MM.1S (cell line): ENCODE measurements at places on chromosomes 4 and X.

GRCh38 chrX:50769389-50770063 lies 44.5 kb downstream of the SHROOM4 start:
- DNase-seq: no peak

DNA sequence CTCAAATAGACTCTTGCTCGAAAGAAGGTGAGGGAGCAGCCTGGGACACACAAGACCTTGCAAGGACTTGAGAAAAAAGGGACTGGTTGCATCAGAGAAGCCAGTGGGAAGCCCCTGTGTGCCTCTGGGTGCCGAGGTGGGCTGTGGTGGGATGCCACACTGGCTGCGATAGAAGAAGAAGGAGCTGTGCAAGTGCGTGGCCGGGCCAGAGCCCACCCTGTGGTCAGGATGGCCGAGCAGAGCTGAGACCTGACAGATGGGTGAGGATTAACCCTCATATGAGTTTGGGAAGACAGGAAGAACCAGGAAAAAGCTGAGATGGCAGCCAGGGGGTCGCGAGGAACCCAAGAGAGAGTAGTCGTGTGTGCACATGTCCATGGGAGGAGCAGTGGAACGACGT lies 44.6 kb upstream of the HGFAC start:
- DNase-seq: no peak

DNA sequence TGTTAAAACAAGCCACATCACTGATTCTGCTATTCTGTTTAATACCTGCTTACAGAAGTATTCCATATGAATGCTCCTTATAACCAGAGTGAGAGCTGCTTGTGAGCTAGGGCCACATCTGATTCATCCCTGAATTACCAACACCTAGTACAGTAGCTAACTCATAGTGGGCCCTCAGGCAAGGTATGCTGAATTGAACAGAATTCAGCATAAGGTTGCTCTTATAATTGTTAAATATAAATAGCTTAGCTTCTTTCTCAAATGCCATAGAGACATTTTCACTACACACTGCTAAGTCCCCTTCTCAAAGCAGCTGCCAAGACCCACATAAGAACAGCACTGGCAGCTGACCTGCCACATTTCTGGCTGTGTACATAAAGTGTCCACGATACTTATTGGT lies 27.0 kb upstream of the MCF2 start:
- DNase-seq: no peak

- DNase-seq: no peak
Measured at GRCh38 chrX:110086916-110087484, 84.1 kb downstream of the TMEM164 start.

- DNase-seq: peak; percentile 30
Measured at GRCh38 chr4:138609943-138610350, 367.8 kb upstream of the SLC7A11 start.

GRCh38 chr4:156749426-156750403 lies 221.9 kb downstream of the PDGFC start:
- peak; percentile 61 for DNase-seq

DNA sequence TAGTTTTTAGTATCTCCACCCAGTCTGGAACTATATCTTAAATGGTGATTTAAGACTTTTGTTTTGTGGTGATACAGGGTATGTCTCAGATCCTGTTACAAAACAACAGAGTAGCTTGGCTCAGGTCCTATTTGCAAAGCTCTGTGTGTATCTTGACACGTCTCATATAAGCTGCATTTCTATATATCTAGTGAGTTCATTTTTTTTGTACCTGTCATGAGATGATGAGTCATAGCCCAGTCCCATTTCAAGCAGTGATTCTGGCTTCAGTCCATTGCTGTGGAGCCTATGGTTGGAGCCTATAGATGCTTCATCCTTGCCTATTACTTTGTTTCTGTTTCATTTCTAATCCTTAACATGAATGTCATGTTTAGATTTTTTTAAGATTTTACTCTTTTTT lies 23.0 kb downstream of the GRXCR1 start:
- DNase-seq: no peak

DNA sequence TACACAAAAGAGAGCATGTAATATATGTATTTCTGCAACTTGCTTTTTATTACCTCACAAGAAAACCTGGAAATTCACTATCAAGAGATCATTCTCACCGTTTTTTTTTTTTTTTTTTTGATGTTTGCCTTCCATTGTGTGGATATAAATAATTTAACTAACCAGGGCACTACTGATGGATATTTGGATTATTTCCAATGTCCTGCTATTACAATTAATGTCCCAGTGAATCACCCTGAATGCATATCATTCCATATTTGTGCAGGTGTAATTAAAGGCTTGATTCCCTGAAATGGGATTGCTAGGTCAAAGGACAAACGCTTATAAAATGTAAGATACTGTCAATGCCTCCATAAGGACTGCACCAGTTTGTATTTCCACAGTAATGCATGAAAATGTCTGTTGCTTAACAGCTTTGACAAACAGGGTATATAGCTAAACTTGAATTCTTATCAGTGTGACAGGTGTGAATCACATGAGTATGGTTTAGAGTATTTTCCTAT lies 87.8 kb downstream of the NCAPG start:
- DNase-seq: no peak

- DNase-seq: no peak
Measured at GRCh38 chr4:19054916-19055315, 1033.4 kb upstream of the LCORL start.

DNA sequence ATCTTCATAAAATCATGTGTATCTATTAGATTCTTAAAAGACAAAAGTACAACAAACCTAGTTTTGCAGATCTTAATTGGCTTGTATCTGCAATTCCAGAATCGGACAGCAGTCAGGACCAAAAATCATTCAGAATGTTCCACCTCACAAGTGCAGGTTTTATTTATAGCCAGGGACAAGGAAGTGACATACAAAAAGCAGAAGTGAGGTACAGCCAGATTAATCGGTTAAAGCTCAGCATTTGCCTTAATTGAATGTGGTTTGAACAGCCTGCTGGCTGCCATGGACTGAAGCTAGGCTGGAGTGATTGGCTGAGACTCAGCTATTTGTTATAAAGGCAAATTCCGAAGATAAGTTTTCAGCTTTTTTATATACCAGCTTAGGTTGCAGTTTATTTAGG lies 932.6 kb downstream of the C4orf33 start:
- DNase-seq: peak; percentile 9

- DNase-seq: no peak
Measured at GRCh38 chrX:2628751-2629315, 62.3 kb upstream of the CD99 start.

DNA sequence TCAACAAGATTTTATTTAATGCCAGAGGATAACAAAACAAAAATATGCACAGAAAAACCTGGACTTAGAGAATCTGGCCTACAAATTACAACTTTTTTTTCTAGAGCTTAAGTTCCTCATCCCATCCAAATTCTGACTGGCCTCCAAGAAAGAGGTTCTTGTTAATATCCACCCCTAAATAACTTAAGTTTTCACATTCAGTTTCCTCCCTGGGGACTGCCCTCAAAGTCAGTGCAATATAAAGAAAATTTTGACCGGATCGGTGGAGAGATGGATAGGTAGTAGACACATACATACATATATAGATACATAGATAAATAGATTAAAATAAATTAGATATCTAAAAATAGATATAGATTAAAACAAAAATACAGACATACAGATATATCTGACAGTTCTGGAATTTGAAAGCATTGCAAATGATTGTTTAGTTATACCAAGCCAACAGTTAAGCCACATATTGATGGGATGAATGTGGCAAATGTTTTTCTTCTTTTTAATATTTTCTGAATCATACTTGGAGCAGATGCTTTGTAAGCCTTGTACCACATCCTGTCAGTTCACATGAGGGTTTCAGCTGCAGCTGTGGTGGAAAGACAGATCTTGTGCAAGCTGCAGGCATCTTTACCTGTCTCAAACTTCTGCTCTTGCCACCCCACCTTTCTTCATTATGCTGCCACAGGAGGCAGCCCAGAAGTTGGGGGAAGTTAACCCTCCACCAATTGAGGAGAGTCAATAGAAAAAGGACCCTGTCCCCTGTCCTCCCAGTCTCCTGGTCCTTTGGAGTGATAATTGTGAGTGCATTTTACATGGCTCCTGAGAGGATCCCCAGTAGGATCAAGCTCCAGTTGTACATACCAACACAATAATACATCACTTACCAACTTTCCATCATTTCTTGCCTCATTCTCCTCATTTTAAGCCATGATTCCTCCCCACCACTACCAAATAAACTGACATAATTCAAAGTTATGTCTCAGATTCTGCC lies 58.5 kb upstream of the PRDM8 start:
- peak; percentile 75 for DNase-seq

- no peak for DNase-seq
Measured at GRCh38 chrX:65463550-65463949, 71.0 kb downstream of the LAS1L start.

GRCh38 chr4:3365871-3366842 lies 73.3 kb downstream of the RGS12 start:
- no peak for DNase-seq

- DNase-seq: no peak
Measured at GRCh38 chr4:55269995-55270394, 76.0 kb upstream of the SRD5A3 start.

DNA sequence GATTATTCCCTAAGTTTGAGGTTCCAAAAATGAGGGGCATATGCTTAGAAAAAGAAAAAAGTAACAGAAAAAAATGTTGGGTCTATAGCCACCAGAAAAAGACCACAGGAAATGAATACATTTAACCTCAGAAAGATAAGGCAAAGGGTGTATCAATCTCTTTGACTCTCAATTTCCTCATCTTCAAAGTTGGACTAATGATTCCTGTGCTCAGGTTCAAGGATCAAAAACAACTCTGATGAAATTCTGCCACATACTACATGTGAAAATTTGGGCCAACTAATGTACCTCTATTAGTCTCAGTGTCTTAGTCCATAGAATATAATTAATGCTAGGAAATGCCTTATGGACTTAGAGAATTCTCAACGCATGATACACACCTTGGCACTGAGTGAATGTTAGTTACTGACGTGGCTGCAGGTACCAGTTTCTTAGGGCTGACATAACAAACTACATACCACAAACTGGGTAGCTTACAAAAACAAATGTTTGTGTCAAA lies 257.7 kb downstream of the ANKRD50 start:
- no peak for DNase-seq

- no peak for DNase-seq
Measured at GRCh38 chr4:17077105-17077504, 178.7 kb upstream of the LDB2 start.

- DNase-seq: no peak
Measured at GRCh38 chrX:117335209-117335608, 781.4 kb downstream of the KLHL13 start.

- DNase-seq: no peak
Measured at GRCh38 chr4:145736241-145736831, 56.4 kb downstream of the C4orf51 start.

- no peak for DNase-seq
Measured at GRCh38 chrX:15834053-15834452, 20.6 kb downstream of the AP1S2 start.

GRCh38 chr4:127203562-127204200 lies 429.1 kb upstream of the INTU start:
- no peak for DNase-seq

DNA sequence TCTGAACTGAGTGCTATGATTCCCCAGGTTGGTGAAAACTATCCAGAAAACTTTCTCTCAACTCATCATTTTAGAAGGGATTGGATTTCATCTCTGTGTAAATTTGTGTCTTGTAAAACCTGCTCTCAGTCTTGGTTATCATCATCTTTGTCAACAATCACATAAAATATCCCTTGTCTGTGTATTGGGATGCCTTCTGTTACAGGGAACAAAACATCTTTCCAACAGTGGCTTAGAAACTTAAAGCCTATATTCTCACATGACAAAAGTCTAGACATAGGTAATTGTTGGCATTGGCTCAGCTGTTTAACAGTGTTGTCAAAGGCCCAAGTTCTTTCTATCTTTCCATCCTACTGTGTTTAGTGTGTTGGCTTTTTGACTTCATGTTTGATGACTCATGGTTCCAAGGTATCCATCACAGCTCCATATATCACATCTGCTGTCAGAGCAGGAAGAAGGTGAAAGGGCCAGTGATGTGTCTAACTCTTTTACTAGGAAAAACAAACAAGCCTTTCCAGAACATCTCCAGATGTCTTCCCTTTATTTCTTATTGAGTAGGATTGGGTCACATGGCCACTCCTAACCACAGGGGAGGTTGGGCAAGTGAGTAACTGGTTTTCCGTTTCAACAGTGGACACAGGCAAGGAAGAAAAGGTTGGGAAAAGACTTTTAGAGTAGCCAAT lies 65.0 kb downstream of the PHEX start:
- DNase-seq: no peak

DNA sequence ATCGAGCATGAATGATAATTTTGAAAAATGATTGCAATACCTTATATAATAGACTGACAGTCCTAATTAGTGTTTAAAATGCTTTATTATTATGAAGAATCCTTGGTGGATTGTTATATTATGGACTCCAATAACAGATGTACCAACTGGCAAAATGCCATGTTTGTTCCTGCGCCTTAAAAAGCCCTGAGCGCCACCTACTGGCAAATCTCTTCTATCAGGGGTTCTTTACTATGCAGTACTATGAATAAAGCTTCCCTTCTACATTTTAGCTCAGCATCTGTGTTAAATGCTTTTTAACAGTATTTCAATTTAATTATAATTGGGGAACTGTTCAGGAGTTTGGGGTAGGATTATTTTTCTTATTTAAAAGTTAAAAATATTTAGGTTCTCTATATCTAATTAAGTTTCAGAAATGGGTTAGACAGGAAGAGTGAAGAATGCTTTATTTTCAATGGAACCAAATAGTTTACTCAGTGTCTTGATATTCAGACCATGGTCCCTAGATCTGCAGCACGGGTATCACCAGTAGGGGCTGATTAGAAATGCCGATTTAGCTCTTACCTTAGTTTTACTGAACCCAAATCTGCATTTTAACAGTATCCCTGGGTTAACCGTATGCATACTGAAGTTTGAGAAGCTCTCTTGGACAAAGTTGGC lies 20.0 kb downstream of the CFAP97 start:
- peak; percentile 83 for DNase-seq

DNA sequence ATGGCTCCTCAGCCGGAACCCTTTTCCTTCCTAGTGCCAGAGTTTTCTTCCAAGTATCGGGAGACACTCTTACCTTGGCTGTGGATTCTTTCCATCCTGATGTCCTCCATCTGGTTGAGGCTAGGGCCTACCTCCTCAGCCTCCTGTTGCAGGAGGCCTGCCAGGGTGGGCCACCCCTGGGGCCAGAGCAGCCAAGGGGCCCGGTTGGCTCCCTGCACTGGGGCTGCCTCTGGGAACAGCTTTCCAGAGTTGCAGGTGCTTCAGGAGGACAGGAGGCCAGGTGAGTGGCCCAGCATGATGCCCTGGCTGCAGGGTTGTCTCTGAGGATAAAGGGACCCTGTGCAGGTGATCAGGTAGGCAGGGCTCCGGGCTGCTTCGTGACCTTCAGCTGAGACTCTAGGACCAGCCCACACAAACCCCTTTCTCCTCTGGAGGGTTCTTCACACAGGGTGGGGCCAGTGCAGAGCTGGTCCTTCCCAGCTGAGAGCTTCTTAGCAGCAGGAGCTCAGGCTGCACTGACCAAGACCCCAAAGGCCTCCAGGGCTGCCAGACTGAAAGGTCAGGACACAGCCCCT lies 5.3 kb upstream of the GPR78 start:
- DNase-seq: no peak

- no peak for DNase-seq
Measured at GRCh38 chrX:85024562-85024961, 20.9 kb downstream of the APOOL start.
